ENCODE measurements at places on chromosomes 6 and 20. TPM values are rescaled to one million over a fixed set of nuclear protein-coding genes. Genes with fewer than 3 reads are reported as not detected.

The LIN28B gene
- total RNA-seq = not detected

The DEFB124 gene
- not detected for total RNA-seq

The TGM3 gene
- not detected for total RNA-seq

The PRDM13 gene
- not detected for total RNA-seq

- no peaks in the 10 kb centered on the region for H3K36me3 ChIP-seq
- peaks cover 23% of the 10 kb centered on the region for H3K4me1 ChIP-seq
- no peaks in the 10 kb centered on the region for H3K27me3 ChIP-seq
- DNase-seq = no peak
- peak overlapping the region; percentile 24 for H3K27ac ChIP-seq
- no peak overlapping the region for H3K4me3 ChIP-seq
Measured at GRCh38 chr20:63834491-63834880, 3.4 kb upstream of the ZBTB46 start.

DNA sequence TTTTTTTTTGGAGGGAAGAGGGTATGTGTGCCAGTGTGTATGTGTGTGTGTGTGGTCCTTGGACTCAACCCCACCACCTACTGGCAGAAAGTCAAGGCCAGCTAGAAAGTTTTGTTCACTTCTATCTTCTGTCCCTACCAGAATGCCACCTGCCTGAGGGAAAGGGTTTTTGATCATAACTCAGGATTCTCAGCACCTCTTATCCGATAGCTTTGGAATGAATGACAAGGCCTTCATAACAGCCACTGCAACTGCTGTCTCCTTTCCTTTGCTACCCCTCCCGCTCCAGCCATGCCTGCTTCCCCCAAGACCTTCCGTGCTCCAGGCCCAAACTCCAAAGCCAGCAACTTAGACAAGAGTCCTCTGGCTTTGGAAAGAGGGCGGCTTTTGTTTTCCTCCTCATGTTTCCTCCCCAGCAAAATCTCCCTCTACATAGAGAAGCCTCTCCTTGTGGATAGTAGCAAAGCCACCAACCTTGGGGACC, 18.7 kb downstream of the BTN3A1 start:
- DNase-seq = no peak
- no peaks in the 10 kb centered on the region for H3K36me3 ChIP-seq
- H3K4me1 ChIP-seq = peaks cover 12% of the 10 kb centered on the region
- peak overlapping the region; percentile 92 for H3K27ac ChIP-seq
- H3K27me3 ChIP-seq = no peaks in the 10 kb centered on the region

DNA sequence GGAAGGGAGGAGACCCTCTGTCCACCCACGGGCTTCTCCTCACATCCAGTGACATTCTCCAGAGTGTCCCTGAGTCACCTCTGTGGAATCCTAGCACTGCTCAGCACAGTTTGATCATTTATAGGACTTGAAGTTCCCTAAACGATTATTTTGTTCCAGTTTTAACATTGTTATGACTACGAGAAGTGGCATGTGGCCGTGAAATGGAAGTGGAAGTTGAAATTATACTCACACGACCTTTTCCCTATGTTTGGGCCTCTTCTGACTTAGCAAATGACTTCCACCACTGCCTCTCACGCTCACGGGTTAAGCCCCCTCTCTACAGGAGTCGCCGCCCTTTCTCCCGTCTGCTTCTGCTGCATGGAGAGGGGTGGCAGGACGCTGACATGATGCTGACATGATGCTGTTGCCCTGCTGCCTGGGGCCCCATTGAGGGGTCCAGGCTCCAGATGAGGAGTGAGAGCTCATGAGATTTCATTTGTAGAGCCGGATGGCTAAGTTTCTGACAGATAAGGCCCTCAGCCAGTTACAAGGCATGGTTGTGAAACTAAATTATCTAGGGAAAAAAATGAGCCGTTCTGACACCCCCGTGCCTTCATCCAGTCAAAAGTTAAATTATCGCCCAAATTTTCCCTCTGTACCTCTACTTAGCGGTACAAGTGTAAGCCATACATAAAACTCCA, 153.6 kb upstream of the UST start:
- peak overlapping the region; percentile 51 for H3K27ac ChIP-seq
- no peak overlapping the region for H3K4me3 ChIP-seq
- no peaks in the 10 kb centered on the region for H3K27me3 ChIP-seq
- no peaks in the 10 kb centered on the region for H3K36me3 ChIP-seq
- DNase-seq = peak; percentile 67

GRCh38 chr6:19705606-19706005, 131.6 kb upstream of the ID4 start:
- H3K27ac ChIP-seq = no peak overlapping the region
- H3K36me3 ChIP-seq = no peaks in the 10 kb centered on the region
- no peaks in the 10 kb centered on the region for H3K4me1 ChIP-seq
- H3K4me3 ChIP-seq = no peak overlapping the region
- no peaks in the 10 kb centered on the region for H3K27me3 ChIP-seq

DNA sequence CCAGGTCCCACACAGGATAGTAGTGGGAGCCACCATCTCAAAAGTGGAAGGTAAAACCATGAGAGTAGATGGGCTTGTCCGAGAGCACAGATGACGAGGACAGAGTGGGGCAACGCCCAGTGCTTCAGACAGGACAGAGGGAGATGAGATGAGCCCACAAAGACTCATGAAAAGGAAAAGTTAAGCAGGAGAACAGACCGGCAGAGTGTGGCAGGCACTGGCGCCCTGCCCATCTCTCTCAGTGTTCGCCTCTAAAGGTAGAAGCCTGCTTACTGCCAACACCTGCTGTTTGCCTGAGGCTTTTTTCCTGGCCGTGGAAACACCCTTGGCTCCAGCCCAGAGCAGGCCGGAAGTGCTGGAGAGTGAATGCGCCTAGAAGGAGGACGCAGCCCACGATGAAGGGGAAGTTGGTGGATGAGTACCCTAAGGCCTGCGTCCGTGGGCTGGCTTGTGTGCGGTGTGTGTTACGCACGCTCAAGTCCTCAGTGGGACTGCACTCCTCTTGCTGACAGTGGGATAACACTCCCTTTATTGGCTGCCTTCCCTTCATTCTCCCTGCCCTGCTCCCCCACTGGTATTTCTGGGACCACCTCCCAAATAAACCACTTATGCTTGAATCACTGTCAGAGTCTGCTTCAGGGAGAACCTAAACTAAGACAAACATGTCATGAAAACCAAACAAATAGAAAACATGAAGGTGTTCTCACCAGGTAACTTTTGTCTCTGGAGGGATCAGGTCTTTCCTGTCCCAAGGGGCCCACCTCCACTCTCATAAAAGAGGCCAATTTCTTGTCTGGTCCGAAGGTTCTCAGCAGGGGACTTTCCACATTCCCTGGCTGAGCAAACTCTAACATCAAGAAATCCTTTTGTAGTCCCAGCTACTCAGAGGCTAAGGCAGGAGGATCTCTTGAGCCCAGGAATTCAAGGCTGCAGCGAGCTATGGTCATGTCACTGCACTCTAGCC, 9.1 kb upstream of the FOXP4 start:
- H3K4me3 ChIP-seq = no peak overlapping the region
- DNase-seq = peak; percentile 84
- peaks cover 25% of the 10 kb centered on the region for H3K4me1 ChIP-seq
- H3K27ac ChIP-seq = no peak overlapping the region

- DNase-seq = no peak
- H3K4me3 ChIP-seq = no peak overlapping the region
- H3K4me1 ChIP-seq = peaks cover 1% of the 10 kb centered on the region
- H3K36me3 ChIP-seq = no peaks in the 10 kb centered on the region
Measured at GRCh38 chr6:22152841-22153240, 144.0 kb downstream of the PRL start.

DNA sequence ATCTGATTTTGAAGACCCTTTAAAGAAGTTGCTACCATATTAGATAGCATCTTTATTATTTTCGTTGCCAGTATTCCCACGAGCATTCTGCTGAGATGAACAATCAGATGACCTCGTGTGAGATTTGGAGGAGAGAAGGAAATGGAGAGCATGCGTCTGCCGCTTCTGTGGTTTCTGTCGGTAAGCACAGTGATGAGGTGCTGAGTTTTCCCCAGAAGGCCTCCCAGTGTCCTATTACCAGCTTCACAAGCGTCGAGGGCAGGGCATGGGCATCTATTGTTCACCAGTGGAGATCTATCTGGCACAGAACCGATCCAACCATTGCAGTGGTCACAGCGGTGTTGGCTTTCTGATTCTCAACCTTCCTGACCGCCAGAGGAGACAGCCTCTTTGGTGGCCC, 29.4 kb downstream of the TRAF3IP2 start:
- no peaks in the 10 kb centered on the region for H3K27me3 ChIP-seq
- peak overlapping the region; percentile 69 for H3K27ac ChIP-seq
- H3K4me3 ChIP-seq = no peak overlapping the region

DNA sequence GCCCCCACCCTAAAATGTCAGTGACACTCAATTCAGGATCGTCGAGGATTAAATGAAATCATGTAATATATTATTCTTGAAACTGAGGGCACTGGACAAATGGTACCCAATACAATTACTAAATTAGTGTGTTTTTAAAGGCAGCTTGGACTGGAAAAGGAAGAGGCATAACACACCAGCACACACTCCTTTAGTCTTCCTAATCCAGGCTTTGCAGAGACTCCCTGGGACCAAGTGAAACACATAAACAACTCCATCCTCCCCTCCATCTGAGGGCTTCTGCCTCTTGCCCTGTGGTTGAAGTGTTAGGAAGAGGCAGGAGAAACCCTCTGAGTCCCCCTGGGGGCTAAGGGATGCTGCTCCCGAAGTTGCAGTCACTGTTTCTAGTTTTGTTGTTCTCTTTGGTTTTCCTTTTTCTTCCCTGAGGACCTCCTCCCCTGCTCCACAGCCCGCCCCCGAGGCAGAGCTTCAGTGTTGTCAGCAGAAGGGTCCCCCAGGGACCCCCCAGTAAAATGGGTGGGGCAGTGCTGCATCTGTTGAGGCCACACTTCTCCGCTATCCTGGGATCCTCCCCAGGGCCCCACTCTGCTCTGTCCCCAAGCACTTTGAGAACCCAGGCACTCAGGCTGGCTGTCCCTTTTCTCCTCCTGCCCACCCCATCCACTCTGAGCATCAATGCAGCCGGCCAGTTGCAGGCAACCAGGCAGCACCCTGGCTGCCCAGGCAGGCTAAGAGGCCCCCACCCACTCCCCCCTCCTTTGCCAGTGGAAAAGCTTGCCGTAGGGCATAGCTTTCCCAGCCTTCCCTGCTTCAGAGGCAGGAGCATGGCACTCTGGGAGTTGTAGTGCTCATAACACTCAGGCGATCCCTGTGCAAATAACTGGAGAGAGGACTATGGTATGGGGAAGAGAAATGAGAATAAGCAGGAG, 5.9 kb downstream of the TMEM63B start:
- H3K4me1 ChIP-seq = peaks cover 12% of the 10 kb centered on the region
- no peak overlapping the region for H3K27ac ChIP-seq
- DNase-seq = peak; percentile 81
- no peak overlapping the region for H3K4me3 ChIP-seq
- no peaks in the 10 kb centered on the region for H3K27me3 ChIP-seq
- H3K36me3 ChIP-seq = peaks cover 28% of the 10 kb centered on the region

- no peak for DNase-seq
- H3K27me3 ChIP-seq = no peaks in the 10 kb centered on the region
- no peaks in the 10 kb centered on the region for H3K4me1 ChIP-seq
- H3K27ac ChIP-seq = no peak overlapping the region
Measured at GRCh38 chr6:124371974-124372475, 568.4 kb downstream of the NKAIN2 start.

GRCh38 chr6:164106345-164106769, 691.8 kb downstream of the QKI start:
- peaks cover 8% of the 10 kb centered on the region for H3K4me1 ChIP-seq
- no peak overlapping the region for H3K27ac ChIP-seq
- no peak overlapping the region for H3K4me3 ChIP-seq

Data from upper lobe of right lung (tissue), 1 donor.